ENCODE measurements at places on chromosomes 4 and X.

DNA sequence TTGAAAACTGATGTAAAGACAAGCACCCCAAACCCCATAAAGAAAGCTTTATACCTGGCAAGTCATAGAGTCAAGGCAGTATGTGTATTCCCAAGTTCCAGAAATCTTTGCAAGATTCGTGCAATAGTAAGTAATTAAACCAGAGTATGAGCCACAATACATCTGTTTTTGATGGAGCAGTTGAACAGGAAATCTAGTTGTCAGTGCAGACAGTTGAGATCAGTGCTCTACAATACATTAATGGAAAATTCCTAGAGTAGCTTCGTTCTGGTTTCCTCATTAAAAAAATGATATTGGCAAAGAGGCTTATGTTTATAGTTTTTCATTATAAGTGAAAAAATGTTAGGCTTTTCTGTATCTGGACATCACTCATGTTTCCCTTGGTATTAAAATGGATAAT, 575.3 kb downstream of the TRIML1 start:
- DNase-seq = no peak

DNA sequence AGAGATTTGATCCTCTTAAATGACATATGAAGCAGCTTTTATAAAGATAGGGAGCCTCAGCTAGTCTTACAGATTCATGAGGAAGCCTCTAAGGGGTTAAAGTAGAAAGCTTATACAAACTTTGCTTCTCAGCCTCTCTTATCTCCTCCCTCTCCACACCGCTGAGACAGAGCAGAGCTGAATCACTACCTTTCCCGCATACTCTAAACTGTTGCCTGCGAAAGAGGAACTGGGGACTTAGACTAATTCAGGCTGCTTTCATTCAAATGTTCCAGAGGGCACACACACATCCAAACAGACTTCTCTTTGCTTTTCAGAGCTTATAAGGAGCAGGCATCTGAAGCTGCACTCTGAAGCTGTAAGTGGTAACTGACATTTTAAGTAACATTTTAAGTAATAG, at the start of gene SERTM2:
Gene SERTM2 (plus strand): TSS at position 169 of the 400 bp plus-strand sequence. CDS start 7,213 bp downstream, outside the sequence.
- peak; percentile 67 for DNase-seq

- no peak for DNase-seq
These were observed 163.9 kb upstream of the SLC7A11 start for GRCh38 chr4:138405934-138406567.

DNA sequence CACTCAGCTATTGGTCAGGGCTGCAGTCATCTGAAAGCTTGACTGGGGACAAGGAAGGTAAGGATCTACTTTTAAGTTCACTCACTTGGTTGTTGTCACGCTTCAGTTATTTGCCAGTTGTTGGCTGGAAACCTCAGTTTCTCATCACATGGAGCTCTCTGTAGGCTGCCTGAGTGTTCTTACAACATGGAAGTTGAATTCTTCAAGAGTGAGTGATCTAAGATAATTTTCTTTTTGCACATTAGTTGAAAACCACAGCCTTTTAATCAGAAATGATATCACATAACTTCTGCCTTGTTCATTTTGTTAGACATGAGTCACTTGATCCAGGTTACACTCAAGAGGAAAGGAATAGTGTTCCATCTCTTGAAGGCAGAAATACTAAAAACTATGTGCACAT, 552.7 kb downstream of the RAPGEF2 start:
- DNase-seq = no peak

DNA sequence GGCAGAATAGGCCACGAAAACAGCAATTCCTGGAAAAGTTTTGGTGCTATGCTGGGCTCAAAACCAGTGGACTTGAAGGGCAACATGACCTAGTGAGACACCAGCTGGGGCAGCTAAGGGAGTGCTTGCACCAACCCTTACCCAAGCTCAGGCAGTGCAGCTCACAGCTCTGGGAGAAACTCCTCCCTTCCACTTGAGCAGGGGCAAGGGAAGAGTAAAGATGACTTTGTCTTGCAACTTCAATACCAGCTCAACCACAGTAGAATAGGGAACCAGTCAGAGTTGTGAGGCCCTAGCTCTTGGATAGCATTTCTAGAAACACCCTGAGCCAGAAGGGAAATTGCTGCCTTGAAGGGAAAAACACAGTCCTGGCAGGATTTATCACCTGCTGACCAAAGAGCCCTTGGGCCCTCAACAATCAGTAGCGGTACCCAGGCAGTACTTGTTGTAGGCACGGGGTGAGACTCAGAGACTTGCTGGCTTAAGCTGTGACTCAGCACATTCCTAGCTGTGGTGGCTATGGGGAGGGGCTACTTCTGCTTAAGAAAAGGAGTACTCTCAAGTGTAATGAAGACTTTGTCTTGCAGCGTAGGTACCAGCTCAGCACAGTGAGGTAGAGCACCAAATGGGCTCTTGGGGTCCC, 19.7 kb upstream of the ABCG2 start:
- no peak for DNase-seq

DNA sequence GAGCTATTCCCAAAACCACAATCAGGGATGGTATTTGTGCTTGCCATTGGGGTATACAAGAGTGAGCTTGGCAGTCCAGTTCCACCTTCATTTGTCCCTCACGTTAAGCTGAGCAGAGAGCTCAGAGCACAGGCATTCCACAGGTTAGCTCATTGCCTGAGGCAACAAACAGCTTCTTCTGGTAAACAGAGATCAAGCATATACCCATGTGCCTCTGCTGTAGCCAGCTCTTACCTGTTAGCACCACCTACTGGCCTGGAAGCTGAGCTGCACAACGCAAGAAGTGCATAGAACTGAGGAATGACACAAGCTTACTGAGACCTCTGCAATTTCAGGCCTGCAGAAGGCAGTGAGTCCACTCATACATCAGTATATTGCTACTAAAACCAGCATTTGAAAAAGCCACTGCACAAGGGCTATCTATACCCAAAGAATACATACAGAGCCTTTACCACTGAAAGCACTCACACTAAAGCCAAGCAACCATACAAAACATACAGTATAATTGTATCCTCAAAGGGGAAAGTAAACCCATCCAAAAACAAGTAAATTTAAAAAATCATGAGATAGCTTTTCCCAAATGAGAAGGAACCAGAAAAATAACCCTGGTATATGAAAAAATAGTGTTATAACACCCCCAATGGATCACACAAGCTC, 258.3 kb upstream of the GABRA2 start:
- peak; percentile 65 for DNase-seq

- no peak for DNase-seq
These were observed 5.0 kb upstream of the TSPAN5 start for GRCh38 chr4:98663226-98664006.

DNA sequence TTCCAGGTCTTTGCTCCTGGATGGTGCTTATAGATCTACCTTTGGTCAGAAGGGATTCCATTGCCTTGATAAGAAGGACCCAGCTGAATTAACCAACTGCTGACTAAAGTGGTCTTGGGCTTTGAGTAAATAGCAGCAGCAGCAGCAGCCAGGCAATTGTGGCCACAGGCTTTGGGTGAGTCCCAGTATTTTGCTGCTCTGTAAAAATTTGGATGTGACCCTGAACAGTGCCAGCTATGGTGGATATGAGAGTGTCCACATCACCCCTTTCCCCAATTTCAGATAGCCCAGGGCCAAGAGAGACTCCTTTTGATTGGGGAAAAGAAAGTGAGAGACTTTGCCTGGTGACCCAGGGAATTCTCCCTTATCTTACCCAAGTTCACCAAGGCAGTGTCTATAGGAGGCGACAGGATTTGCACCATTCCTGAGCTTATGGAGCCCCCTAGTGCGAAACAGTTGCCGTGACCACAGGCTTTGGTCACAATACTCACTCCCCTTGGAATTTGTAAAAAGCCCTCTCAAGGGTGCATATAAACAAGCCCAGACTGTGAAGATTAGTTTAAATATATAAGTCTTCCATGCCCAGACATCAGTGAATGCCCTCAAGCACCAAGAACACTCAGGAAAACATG, 518.0 kb downstream of the TMA16 start:
- no peak for DNase-seq

DNA sequence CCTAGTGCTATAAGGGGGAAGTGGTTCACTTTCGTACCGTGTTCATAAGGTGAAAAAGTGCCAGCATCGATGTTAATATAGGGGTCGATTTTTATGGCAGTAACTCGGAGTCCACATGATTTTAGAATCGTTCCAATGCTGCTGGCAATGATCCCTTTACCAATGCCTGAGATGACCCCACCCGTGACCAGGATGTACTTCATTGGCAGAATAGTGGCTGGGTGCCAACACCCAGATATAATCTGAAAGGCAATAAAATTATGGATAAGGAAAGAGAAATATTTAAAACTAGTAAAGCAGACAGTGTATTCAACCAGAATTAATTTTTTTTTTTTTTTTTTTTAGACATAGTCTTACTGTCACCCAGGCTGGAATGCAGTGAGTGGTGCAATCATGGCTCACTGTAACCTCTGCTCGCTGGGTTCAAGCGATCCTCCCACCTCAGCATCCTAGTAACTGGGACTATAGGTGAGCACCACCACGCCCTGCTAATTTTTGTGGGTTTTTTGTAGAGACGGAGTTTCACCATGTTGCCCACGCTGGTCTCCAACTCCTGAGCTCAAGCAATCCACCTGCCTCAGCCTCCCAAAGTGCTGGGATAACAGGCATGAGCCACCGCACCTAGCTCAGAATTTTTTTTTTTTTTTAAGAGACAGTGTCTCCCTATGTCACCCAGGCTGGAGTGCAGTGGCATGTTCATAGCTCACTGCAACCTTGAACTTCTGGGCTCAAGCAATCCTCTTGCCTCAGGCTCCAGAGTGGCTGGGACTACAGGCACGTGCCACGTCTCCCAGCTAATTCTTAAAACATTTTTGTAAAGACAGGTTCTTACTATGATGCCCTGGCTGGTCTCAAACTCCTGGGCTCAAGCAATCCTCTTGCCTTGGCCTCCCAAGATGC, 9.5 kb downstream of the CTPS2 start:
- no peak for DNase-seq

- DNase-seq = no peak
These were observed 78.9 kb upstream of the MTM1 start for GRCh38 chrX:150489359-150490015.

- peak; percentile 24 for DNase-seq
These were observed at the start of gene FGF13 for GRCh38 chrX:138711399-138712347. Gene FGF13, minus strand, starts transcription at chrX:138711717. Its CDS starts 714 bp downstream, at chrX:138711003.

DNA sequence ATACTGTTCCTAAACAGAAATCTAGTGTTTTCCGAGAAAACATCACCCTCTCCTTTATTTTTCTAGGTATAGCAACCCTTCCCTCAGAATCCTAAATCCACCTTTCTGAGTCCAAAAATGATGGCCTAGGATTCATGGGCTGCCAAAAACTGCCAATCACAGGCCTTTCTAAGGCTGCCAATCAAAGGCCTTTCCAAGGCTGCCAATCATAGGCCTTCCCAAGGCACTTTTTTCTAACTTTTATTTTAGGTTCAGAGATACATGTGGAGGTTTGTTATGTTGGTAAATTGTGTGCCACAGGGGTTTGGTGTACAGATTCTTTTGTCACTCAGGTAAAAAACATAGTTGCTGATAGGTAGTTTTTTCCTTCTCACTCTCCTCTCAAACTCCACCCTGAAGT, 673.7 kb downstream of the FAT4 start:
- no peak for DNase-seq

DNA sequence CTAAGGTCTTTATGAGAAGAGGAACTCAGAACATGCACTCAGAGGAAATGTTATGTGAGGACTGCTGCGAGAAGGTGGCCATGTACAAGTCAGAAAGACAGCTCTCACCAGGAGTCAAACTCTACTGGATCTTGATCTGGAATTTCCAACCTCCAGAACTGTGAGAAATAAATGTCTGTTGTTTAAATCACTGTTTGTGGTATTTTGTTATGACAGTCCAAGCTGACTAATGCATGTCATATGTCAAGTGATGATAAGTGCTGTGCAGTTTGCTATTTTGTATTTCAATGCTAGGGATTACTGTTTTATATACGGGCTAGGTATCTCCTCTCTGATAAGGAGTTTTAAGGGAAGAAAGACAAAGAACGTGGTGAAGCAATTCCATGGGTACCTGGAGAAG, 162.3 kb downstream of the CPEB2 start:
- DNase-seq = no peak

- DNase-seq = no peak
These were observed 1018.0 kb upstream of the HS3ST1 start for GRCh38 chr4:12446657-12447185.

GRCh38 chr4:25578432-25578831, 77.2 kb upstream of the SLC34A2 start:
- DNase-seq = no peak

DNA sequence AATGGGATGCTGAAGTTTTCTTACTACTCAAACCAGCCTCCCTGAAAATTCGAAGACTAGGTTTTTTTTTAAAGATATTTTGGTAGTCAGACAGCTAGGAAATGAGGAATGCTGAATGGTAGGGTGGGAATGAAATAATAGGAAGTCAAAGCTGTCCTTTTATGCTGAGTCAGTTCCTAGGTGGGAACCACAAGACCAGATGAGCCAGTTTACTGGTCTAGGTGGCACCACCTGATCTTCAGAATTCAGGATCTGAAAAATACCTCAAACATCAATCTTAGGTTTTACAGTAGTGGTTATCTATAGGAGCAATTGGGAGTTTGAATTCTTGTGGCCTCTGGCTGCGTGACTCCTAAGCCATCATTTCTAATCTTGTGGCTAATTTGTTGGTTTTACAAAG, 183.1 kb upstream of the GALNT7 start:
- DNase-seq = no peak

DNA sequence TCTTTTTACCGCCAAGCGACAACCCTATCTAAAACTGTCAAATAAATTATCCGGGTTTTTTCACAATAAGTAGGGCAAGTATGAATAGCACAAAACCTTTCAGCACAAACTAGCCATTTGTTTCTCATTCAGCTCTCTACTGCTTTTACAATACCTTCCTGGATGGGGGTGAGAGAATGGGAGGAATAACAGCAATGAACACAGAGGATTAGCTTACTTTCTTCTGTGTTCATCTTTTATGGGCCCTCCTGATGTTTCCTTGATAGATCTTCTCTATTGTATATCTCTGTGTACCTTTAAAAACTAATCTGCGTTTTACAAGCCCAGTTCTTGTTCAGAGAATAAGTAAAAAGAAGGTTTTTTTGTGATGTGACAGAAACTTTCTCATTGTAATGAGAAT, 55.3 kb upstream of the APELA start:
- DNase-seq = no peak

- no peak for DNase-seq
These were observed 94.9 kb upstream of the PLAC1 start for GRCh38 chrX:134752981-134753717.

- DNase-seq = no peak
These were observed 109.6 kb downstream of the SPRY1 start for GRCh38 chr4:123506011-123506695.

- DNase-seq = no peak
These were observed 111.4 kb upstream of the TTC29 start for GRCh38 chr4:147056940-147057610.

DNA sequence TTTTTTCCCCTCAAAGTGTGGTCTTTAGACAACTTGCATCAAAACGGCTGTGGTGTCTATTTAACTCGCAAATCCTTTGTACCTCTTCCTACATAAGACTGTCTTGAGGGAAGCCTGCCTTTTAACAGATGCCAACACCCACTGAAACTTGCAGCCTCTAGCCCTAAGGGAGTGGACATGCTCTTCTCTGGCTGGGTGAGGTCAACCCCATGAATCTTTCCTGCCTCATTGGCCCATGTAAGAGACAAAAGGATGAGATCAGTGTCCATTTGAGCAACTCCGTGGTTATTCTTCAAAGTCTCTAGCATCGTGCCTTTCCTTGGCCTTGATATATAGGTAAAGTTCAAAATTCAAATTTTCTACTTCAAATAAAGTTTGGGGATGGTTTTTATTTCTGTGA, 134.7 kb downstream of the SHROOM3 start:
- DNase-seq = no peak
